ENCODE measurements at places on chromosomes 16 and 17.

DNA sequence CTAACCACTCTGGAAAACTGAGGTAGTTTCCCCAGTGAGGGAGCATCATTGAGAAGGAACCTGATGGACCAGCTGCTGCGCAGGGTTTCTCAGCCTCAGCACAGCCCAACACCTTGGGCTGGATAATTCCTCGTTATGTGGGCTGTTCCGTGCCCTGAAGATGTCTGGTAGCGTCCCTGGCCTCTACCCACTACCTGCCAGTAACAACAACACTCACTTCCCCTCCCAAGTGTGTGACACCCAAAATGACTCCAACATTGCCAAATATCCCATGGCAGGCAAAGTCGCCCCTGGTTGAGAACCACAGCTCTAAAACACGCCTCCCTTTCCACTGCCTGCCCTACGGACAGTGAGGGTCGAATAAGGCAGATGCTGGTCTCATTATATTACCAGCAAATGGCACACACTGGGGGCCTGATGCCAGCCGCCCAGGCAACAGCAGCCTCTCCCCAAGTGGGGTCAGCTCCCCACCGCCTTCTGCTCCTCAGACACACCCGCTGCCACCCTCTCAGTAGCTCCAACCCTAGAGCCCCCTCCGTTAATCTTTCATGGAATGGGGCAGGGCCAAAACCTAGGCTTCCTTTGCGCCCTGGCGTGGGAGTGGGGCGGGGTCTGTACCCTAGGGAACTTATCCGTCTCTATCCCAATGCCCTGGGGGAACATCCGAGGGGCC is 1.0 kb downstream of the RHBDF2 start:
- no peak for DNase-seq

DNA sequence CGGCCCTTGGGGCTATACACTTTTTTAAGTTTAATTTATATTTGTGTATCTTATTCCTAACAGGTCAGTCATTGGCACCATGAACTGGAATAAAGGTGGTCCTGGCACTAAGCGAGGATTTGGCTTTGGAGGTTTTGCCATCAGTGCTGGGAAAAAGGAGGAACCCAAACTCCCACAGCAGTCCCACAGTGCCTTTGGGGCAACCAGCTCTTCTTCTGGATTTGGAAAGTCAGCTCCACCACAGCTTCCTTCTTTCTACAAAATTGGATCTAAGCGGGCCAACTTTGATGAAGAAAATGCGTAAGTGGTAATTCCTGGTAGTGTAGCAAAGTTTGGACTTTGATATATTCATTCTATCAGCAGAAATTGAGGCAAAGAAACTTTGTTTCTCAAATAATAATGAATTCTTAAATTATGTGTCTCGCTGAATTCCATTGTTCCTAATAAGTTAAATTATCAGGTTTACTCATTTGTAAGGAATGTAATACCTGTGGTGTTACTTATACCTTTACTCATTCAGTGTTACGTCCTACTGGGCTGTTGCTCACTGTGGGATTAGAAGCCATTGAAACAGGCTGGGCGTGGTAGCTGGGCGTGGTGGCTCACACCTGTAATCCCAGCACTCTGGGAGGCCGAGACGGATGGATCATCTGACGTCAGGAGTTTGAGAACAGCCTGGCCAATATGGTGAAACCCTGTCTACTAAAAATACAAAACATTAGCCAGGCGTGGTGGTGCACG is 13.2 kb downstream of the DDX42 start:
- DNase-seq, result no peak

- no peak for DNase-seq
Observed at GRCh38 chr16:58413359-58413758, 21.1 kb downstream of the GINS3 start.

DNA sequence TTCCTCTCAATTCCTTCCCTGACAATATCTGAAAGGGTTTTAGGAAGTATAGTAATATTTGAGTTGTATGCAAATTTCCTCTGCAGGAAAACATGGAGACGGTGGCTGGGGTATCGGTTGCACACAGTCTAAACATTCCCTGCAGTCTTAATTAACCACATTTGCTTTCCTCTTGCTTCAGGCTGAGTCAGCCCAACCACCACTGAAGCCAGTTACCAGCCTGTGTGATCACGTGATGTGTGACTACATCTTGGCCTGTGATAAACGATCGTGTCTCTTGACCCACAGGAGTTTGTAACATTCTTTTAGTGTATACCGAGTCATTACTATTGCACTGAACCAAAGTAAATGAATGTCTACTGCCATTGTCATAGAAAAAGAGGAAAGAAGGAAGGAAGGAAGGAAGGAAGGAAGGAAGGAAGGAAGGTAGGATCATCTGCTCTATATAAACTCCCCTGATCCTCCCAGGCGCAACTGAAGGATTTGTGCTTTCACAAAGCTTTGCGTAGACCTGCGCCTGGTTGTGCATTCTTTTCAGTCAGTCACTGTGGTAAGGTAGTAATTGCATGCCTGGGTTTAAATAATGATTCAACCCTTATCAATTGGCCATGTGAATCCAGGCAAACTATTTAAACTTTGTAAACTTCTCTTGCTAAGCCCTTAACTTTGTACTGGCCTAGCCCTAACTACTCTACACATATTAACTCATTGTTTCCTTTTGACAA is 280.6 kb upstream of the SALL1 start:
- no peak for DNase-seq

DNA sequence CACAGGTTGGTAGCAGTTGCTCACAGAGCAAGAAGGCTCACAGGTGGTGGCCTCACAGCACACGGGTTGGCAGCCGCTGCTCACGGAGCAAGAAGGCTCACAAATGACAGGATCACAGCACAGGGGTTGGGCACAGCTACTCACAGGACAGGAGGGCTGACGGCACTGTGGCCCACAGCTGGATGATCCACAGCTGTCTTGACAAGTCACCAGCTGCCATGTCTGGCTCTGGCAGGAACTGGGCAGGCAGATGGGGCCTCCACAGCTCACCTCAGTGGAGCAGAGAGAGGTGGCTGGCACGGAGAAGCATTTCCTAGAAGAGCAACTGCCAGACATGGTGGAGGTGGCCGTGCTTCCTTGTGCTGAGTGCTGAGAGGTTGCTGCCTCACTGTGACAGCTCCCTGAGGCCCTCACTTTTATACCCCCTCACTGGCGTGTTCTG is at the start of gene KRTAP16-1:
TSS of gene KRTAP16-1 (minus strand) at position 392 of the 442 bp plus-strand sequence. CDS start at position 336, 56 bp downstream.
- DNase-seq, result no peak

DNA sequence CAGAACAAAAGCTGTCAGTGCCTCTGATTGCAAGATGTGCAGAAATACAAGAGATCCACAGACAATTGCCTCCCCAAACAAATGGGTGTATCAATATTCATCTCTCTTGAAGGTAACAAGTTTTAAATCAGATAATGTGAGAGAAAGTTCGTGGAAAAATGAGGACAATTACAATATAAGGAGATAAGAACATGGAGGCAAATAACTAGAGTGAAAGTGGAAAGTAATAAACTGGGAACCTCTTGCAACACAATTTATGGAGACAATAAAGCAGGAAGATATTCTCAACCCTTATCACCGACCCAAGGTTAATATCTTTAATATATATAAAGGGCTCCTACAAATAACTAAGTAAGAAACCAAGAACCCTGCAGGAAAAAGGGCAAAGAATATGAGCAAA is 14.2 kb upstream of the KRT19 start:
- DNase-seq, result no peak

- DNase-seq, result no peak
Observed at GRCh38 chr16:30963925-30964511, 6.5 kb downstream of the SETD1A start.

DNA sequence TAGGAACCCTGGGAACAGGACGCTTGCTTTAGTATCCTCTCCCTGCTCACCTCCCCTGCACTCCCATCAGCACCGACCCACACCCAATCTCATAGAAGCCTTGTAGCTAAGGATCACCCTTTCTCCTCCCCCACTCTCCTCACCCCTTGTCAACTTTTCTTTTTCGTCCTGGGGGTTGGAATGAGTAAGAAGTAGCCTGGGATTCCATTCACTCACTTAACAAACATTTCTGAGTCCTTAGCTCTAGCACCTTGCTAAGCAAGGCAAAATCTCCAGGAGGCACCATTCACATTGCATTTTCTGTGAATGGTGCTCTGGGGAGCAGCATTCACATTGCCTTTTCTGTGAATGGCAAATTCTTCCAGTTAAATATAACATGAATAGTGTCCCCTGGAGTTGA is 1.1 kb upstream of the PGAP3 start:
- DNase-seq, result no peak

DNA sequence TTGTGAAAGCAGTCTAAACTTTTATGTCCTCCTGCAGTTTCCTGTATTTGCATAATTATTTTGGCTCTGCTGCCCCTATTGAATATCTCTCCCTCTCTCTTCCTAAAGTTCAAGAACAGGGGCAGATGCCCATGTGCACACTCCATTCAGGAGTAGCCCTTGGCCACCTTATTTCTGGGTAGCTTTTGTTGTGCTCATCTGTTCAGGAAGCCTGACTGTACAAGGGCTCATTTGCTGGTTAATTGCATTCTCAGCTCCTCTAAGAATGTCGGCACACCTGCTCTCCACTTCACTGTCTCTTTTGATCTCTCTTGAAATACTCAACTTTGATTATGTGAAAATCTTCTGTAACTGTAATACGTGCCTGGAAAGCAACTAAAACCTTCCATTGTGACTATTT is 1378.8 kb upstream of the CDH8 start:
- DNase-seq, result no peak

DNA sequence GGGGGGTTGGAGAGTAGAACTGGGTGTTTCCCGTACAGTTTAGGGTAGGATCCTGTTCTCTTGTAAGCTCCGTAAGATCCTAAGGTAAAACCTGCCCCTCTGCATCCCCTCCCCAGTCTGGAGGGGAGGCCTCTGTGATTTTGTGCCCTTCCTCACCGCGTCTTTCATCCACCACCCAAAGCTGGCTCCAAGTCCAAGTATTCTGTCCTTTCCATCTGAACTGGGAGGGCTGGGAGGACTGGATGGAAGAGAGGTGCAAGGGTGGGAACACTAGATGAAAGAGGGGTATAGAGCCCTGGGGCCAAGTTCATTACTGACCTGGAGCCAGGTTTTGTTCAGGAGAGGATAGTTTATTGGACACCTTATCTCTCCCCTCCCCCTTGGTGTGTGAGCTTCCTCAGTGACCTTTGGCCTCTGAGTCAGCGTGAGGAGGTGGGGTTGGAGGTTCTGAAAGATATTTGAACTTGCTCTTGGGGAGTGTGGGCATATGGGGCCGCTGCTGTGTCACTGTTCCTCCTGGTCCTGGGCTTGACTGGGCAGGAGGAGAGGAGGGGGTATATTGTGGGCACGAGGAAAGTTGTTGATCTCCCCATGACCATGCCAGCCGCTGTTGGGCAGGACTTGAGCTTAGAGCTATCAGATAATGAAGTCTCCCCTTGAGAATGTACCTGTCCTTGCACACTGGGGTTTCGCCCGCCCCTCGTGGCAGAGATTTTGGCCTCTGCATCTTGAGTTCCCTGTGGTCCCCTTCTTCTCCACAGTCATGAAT is 1.6 kb downstream of the LASP1 start:
- DNase-seq, result no peak

GRCh38 chr16:29897333-29897732 is 2.0 kb downstream of the SEZ6L2 start:
- DNase-seq, result no peak

DNA sequence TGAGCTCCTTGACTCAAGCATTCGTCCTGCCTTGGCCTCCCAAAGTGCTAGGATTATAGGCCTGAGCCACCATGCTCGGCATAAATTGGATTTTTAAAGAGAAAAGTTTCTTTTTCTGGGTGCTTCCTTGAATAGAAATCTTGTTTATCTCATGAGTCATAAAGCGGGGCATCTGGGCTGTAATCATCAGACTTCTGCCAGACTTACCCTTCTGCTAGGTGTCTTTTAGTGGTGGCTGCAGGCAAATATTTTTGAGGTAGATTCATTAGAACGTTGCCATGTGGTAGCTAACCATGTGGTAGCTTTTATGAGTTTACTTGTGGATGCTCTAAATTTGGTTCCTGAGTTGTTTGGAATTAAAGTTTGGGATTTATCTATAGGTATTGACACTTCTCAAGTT is 13.4 kb downstream of the PGS1 start:
- DNase-seq, result no peak

DNA sequence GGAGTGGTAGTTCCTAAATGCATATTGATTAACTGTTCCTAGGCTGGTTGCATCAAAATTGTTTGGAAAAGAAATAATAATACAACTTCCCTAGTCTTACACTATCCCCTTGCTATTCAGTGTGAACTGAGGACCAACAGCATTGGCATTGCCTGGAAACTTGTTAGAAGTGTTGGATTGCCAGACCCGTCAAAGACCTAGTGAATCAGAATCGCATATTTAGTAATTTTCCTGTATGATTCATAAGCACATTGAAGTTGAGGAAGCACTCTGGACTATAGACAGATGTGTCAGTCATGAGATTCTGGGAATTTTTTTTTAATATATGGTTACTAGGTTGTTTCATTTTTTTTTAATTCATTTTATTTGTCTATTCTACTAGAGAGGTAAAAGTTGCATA is 34.7 kb upstream of the KCNJ16 start:
- DNase-seq, result no peak
